ENCODE measurements at places on chromosomes 2 and 18.

DNA sequence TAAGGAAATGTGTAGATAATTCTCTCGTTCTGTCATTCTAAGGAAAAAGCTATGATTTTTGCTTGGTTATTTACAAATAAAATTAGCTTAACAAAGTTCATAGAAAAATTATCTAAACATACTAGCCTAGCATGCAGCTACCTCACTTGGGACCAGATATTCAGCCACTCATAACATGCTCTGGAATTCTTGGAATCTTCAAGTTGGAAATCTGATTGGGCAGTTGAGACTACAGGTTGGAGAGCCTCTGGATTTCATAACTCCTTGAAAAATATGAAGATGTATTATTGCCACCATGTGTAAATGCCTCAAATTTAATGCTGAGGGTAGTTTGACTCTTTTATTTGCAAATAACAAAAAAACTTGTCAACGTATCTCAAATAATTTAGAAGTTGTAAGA, 132.2 kb upstream of the GULP1 start:
- no peak for DNase-seq

DNA sequence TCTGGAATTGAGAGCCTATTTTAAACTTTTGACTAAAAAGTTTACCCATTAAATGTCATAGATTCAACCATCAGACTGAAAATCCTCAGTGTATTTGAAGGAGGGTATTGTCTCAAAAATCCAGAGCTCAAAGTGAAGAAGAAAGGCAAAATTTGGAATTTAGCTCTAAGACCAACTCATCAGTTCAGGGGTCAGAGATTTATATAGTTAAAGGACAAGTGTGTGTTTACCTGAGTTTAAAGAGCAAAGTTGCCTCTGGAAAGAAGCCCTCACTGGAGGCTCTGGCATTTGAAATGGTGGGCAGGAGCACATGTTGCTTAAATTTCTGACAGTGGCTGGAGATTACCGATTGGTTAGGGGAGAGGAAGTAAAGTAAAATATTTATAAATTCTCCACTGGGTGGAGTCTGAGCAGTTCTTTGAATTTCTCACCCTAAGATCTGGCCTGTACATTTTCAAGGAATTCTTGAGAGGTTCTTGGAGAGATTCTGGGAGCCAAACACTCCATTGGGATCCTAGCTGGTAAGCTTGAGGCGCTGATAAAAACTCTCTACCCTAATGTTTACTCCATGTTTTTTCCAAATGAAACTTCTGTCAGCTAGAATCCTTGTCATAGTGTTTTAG, at the start of gene KYNU:
TSS of gene KYNU (plus strand) at position 449 of the 623 bp plus-strand sequence. CDS start 7,704 bp downstream, outside the sequence.
- DNase-seq: no peak

DNA sequence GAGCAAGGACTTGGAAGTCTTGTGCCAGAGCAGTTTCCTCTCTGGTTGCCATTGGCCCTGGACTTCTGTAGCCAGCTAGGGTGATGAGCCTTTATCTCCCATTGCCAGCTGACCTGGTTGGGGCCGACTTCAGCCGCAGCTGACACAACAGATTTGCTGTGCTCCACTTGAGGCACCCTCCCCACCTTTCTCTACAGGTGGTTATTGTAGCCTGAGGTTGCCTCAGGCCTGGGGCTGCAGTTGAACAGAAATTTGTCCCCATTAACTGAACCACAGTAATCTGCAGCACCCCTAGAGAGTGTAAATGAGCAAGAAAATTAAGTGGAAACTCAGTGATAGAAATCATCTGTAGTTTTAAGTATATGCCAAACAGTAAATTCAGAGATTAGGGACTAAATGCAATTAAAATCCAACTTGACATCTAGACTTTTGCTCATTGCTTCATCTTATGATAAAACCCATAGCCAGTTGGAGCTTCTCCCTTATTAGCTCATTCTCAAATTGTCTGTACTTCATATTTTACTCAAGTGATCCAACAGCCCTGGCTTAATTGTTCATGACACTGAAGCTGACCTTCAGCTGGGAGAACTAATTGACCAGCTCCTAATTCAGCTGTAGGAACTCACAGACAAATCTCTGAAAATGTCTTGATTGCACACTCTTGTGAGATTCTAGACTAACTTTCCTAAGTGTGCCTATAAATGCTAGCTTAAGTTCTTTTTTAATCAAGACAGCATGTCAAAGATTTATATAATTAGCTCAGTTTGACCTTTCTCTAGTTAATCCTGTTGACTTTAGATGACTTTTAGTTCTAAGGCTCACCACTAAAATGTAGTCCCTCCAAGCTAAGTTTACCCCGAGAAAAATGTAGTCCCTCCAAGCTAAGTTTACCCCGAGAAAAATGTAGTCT, 48.9 kb downstream of the COPS8 start:
- no peak for DNase-seq

GRCh38 chr18:45670281-45670962, 53.6 kb upstream of the SLC14A1 start:
- no peak for DNase-seq

DNA sequence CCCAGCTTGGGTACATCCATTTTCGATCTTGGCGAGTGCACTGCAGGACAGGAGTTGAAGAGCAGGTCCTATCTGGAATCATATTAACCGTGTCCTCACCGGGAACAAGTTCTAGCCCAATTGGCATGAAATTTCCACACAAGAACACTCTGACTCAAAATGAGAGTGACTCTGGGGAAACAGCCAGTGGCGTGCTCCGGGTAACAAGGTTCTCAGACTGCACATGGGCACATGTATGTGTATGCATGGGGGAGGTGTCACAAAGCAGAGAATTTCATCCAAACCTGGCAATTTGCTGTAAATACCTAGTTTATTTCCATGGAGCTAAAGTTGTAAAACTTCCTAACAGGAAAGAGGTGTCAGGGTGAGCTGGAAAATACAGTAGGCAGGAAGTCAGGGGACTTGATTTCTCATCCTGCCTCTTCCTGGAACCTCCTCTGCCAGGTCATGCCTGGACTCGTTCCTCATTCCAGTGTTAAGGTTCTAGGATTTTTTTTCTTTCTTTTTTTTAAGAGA, 1.7 kb downstream of the TUBB6 start:
- DNase-seq: no peak

GRCh38 chr2:230327418-230328154, 593 bp downstream of the SP140L start:
- no peak for DNase-seq

DNA sequence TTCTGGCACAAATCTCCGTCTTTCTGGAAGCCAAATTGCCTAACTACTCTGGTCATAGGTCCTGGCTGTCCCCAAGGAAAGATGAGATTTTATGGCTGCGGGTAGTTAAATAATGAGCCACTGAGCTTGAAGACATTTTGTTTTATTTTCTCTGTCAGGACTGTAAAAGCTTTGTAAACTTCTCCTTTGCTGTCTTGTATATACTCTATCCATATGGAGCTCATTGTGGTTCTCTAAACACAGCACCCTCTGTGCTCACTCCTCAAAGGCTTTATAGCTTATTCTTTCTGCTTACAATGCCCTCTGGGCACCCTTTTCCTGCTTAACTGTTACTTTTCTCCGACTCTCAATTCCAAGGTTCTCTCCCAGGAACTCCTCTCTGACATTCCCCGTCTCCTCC, 209.1 kb downstream of the CMPK2 start:
- no peak for DNase-seq

- DNase-seq: no peak
These were observed 164.9 kb downstream of the L3MBTL4 start for GRCh38 chr18:6249788-6250187.

GRCh38 chr2:138267161-138267901, 234.2 kb upstream of the SPOPL start:
- DNase-seq: no peak

DNA sequence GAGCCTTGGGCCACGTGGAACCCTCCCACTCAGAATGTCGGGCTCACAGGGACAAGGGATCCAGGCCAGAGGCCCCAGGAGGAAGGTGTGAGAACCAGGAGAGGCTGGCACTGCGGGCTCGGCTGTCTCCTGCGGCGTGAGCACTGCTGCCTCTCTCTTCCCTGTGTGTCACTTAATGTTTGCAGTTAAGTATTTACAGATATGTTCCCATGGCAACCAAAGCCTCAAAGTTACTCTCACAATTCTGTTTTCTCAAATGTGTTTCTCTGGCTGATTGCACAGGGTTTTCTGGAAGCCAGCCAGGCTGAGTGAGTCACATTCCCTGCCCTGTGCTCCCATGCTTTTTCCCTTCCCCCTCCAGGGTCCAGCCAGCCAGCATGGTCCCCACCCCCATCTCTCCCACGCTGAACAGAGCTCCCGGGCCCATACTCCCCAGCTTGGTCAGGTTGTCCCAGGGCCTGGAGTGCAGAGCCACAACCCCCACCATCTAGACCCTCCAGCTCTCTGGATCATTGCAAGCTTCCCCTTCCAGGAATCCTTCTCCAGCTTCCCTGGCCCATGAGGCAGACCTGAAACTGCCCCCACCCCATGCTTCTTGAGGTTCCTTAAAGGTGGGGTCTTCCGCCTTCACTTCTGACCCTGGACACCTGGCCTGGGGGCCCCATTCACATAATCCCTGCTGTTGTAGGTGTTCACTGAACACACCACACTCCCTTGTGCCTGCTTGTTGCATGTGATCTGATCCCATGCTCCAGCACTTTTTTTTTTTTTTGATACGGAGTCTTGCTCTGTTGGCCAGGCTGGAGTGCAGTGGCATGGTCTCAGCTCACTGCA, 265.9 kb downstream of the CELF4 start:
- DNase-seq: no peak

DNA sequence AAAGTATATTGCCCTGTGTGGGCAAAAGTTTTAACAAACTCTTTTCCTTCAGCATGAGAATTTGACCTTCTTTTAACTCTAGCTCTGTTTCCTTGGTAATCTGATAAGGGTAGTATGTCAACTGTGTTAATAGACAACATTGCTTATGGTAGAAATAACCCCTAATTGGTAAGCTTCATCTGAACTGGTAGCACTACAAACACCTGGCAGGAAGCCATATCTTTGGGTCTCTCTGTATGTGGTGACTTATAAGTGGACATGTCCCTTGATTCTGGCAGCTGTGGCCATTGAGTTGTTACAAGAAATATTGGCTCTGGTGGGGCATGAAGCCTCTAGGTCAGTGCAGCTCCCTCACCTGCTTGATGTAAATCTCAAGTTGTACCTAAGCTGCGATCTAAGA, 46.9 kb downstream of the MBD5 start:
- no peak for DNase-seq

- DNase-seq: no peak
These were observed 37.6 kb downstream of the SMAD7 start for GRCh38 chr18:48913201-48913600.

GRCh38 chr2:170368370-170368769, 190.4 kb downstream of the MYO3B start:
- DNase-seq: no peak

GRCh38 chr2:113104054-113104611, 23.3 kb upstream of the IL1RN start:
- DNase-seq: no peak

DNA sequence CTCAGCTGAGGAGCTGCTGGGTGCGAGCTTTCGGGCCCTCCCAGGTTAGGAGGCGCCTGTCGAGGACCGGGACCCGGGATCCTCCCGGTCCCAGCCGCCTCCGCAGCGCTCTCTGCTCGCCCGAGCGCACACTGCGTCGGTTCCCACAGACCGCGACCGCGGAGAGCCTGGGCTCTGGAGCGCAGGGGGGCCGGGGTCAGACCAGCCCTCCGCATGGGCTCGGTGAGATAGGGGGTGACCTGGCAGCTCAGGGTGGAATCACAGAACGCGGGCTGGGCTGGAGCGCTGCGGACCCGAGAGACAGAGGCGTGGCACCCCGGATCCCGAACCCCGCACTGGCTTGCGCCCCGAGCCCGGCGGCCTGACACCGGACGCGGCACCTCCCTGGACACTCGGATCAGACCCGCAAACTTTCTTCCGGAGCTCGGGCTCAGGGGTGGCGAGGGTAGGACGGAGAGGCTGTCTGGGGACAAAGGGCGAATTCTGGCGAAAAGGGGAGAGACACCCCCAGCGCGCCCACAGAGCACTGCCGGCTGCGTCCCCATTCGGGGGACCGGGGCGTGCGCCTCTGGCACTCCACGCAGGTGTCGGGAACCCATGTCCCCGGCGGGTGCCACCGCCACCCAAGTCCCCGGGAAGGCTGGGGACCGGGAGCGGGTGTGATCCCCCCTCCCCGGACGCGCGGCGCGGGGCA, 612 bp downstream of the DIPK1C start:
- no peak for DNase-seq

DNA sequence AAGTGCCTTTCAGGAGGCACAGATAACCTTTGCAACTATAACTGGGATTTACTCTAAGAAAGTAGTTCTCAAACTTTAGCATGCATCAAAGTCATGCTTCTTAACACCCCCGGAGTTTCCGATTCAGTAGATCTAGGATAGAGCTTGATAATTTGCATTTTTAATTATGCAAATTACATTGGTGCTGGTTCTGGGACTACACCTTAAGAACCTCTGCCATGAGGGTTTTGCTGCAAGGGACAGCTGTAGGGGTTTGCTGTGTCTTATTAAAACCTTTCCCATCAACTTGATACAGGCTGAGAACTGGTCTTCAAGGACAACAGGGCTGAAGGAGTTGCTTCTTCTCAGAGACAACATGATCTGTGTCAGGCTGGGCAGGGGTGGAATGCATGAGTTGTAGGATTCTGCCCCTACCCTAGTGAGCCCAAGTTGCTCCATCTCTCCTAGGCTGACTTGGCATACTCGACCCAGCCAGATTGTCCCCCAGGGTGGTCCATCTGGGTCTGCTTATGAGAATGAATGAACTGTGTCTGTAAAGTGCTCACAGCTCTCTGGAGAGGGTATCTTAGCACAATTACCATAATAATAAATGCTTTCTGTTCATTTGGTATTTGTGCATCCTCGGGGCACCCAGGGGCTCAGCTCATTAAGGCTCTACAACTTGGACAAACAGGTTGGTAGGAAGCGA, 232.7 kb downstream of the CLIP4 start:
- no peak for DNase-seq

GRCh38 chr18:1657876-1658275, 753.2 kb downstream of the ADCYAP1 start:
- no peak for DNase-seq

DNA sequence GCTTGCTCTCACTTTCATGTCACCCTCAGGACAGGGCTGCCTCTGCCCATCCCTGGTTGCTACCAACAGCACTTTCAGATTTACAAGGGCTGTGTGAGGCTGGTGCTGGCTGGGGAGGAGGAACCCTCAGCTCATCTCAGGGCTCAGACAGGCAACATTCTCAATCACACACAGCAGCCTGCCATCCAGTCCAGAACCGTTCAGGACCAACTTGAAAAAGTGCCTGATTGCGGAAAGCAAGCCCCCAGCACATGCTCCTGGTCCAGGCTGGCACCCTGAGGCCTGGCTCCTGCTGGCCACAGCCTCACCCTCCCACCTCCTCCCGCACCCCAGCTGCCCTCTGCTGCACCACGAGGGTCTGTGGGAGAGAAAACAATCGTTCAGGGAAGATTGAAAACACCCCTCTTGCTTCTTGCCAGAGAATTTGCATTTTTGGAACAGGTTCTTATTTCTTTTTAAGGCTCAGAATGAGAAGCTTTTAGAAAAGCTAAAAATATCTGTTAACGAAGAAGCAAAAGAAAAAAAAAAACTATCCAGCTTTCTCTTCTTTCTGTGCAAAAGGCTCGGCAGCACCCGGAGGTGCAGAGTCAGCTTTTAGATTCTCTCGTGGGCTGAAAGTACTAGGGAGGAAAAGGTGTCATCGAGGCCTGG, 403.8 kb upstream of the ID2 start:
- DNase-seq: no peak

GRCh38 chr18:64695851-64696553, 547.1 kb upstream of the LINC00305 start:
- DNase-seq: no peak

- DNase-seq: no peak
These were observed 138.7 kb upstream of the AQP4 start for GRCh38 chr18:27004056-27004829.

Measured in GM12892 (cell line).